Hematopoietic multipotent progenitor cell (in vitro differentiated cells): ENCODE measurements at places on chromosomes 7 and 10. TPM values are rescaled to one million over a fixed set of nuclear protein-coding genes. Genes with fewer than 3 reads are reported as not detected.

GRCh38 chr7:130758429-130759056 is 24.5 kb upstream of the KLF14 start:
- DNase-seq: no peak

DNA sequence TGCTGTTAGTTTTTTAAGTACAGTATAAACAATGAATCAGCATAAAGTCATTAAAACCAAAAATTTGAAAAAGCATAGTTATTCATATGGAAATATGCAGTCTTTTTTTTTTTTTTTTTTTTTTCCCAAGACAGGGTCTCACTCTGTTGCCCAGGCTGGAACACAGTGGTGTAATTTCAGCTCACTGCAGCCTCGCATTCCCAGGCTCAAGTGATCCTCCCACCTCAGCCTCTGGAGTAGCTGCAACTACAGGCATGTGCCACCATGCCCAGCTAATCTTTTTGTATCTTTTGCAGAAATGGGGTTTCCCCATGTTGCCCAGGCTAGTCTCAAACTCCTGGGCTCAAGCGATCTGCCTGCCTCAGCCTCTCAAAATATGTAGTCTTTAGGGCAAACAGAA is 182.0 kb downstream of the SEMA3E start:
- no peak for DNase-seq

GRCh38 chr10:31749981-31750840 is 178.4 kb downstream of the ARHGAP12 start:
- no peak for DNase-seq

- no peak for DNase-seq
Observed at GRCh38 chr7:67022511-67022910, 25.9 kb downstream of the TYW1 start.

DNA sequence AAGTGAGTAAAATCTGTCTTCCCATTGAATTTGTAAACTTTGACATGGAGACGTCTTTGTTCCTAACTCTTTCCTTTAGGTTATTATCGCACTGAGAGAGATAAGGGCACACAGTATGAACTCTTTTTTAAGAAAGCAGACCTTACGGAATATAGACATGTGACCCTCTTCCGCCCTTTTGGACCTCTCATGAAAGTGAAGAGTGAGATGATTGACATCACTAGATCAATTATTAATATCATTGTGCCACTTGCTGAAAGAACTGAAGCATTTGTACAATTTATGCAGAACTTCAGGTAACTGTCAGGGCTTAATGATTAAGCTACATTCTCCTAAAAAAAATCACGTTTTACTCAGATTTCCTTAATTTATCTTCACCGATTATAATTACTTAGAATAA is 20.4 kb downstream of the CSGALNACT2 start:
- no peak for DNase-seq

- no peak for DNase-seq
Observed at GRCh38 chr7:119988401-119988800, 284.6 kb upstream of the KCND2 start.

- no peak for DNase-seq
Observed at GRCh38 chr10:35379226-35380137, 43.2 kb downstream of the CCNY start.

DNA sequence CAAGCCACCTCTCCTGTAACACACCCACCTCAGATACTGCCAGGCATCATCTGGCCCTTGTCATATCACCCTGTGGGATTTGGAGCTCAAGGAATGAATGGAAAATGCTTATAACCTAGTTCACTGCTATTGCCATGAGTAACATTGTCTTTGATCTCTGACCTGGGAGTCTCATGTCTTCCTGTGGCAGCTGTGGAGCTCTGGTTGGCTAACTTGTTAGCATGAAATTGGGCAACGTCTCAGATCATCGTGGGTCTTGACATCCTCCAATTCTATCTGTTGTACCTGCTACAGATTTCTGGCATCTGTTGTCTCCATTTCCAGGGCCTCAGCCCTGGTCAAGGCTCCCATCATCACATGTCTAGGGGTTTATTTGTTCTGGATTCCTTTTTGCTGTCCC is 2.2 kb upstream of the TMEM270 start:
- DNase-seq: no peak

DNA sequence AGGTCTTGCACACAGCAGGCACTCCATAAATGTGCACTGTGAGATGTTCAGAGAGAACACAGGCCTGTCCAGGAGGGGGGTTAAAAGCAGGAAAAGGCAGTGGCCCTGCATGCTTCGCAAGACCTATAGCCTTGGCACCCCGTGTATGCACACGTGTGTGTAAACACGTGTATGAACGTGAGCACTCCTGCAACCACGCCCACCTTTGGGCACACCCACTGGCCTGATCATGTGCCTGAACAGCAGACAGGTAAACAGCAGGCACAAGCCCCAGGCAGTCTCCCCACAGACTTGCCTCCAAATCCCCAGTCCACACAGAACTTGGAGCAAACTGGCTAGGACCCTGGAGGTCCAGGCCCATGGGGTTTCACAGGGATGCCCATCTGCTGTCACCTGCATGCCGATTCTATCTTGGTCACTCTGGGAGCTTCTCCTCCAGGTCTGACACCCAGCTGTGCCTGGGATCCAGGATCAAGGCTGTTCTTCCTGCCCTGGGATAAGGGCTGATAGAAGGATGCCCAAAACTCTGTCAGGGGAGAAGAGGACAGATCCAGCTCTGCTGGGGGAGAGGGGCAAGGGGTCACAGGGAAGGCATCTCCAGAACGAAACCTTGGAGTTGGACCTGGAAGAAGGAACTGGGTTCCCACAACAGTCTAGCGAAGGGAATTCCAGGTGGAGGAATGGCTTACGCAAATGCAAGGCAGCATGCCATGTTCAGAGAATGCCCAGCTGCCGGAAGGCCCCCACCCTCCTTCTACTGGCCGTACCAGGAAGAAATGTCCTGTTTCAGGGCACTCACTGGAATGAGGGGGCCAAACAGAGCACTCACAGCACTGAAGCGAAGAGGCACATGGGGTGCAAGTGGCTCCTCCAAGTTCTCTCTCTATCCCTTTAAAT is 14.3 kb upstream of the ZMIZ1 start:
- DNase-seq: no peak

DNA sequence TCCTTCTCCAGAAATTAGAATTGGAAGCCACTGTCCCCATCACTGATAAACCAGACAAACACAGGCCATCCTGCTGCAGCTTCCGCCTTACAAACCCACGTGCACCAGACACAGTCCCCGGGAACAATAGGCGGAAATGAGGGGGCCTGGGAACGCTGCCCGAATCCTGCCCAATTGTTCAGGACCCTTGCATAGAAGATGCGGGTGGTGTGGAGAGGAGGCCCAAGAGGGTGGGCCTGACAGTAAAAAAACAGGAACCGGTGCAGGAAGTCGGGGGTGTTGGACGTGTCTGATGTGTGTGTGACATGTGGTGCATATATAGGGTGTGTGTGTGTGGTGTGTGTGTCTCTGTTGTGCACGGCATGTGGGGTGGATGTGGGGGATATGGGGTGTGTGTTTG is 26.5 kb upstream of the CHST15 start:
- DNase-seq: no peak

- DNase-seq: no peak
Observed at GRCh38 chr7:2614631-2615330, 17.0 kb upstream of the TTYH3 start.

DNA sequence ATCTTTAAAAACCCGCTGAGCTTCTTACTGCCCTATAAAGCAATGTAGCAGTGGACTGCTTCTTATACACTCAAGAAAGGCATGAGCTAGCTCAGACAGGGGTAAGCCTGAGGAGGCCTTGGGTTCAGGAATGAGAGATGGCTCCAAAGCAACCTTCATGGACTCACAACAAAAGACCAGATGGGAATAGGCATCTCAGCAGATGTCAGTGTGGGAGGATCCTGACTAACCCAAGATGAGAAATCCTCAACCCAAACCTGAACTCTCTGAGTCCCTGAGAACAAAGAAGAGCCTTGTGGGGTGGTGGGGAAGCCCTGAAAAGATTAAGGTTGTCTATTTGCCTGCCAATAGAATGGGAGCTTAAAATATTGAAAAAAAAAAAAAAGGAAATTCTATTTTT is 807.4 kb downstream of the KCNMA1 start:
- no peak for DNase-seq

DNA sequence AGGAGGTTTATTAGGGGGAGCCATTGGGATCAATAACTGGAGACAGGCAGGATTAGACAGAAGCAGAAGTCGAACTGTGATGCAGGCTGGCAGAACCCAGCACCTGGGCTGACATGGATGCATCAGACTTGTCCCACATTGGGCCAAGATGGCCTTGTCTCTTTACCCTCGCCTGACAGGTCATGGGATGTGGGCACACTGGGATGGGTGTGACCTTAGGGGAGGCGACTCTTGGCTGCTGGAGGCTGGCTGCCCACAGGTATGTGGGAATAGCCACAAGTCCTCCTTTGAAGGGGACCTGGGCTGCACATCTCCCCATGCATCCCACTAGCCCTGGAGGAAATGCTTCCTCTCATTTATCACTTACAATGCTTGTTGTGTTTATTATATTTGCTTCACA is 17.3 kb downstream of the NFE2L3 start:
- no peak for DNase-seq

GRCh38 chr7:125644109-125644508 is 714.5 kb upstream of the POT1 start:
- DNase-seq: no peak

- DNase-seq: no peak
Observed at GRCh38 chr7:54917613-54918391, 101.0 kb upstream of the EGFR start.

- no peak for DNase-seq
Observed at GRCh38 chr10:78772986-78773530, 295.7 kb upstream of the ZMIZ1 start.

DNA sequence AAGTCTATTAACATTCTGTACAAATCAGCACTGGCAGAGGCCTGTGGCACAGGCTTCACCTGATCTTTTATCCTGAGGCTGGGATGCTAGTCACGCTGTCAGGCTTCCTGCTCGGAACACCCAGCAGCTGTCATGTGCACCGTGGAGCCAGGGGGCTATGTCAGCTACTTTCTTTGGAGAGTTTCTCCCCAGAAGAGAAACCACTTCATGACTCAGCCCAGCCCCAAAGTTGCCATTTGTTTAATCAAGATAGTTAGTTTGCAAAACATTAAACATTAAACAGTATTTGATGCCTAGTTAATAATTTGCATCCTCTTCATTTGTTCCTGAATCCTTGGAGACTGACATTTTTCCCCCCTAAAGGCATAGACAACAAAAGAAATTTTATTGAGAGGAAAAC is at the start of gene HABP2:
TSS of gene HABP2 (plus strand) at position 353 of the 400 bp plus-strand sequence. CDS start 69 bp downstream, outside the sequence.
- no peak for DNase-seq

- DNase-seq: no peak
Observed at GRCh38 chr10:20185116-20185515, 368.9 kb downstream of the PLXDC2 start.

- DNase-seq: no peak
Observed at GRCh38 chr7:95925236-95925635, 152.9 kb downstream of the DYNC1I1 start.

Gene EGR2
- total RNA-seq: 1.1 TPM

Gene EDRF1
- 13.2 TPM for total RNA-seq

Gene ASZ1
- not detected for total RNA-seq

Gene PPIA
- 1,284 TPM for total RNA-seq

Gene GPR37
- total RNA-seq: under 0.01 TPM

Gene HOXA5
- total RNA-seq: 30.4 TPM

Gene NPFFR1
- under 0.01 TPM for total RNA-seq
